ENCODE measurements at places on chromosomes 4 and X.

- DNase-seq: no peak
Measured at GRCh38 chr4:169246957-169247396, 23.8 kb downstream of the SH3RF1 start.

DNA sequence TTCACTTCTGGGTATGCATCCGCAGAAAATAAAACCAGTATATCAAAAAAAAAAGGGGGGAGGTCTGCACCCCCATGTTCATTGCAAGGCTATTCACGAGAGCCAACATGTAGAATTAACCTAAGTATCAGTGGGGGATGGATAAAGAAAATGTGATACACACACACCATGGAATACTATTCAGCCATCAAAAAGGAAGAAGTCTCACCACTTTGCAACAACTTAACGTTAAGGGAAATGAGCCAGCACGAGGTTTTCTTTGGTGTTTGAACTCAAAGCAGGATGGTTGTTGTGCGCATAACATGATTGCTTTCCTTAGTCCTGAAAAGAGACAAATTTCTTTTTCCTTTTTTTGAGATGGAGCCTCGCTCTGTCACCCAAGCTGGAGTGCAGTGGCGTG, 222.7 kb downstream of the SHOX start:
- DNase-seq: no peak

GRCh38 chr4:118920247-118920646, 31.6 kb downstream of the SYNPO2 start:
- no peak for DNase-seq

GRCh38 chr4:6134612-6135220, 65.6 kb downstream of the JAKMIP1 start:
- DNase-seq: no peak

GRCh38 chrX:47366041-47366722, 4.2 kb upstream of the ZNF157 start:
- no peak for DNase-seq

GRCh38 chr4:171650543-171650942, 162.7 kb upstream of the GALNTL6 start:
- no peak for DNase-seq

- DNase-seq: no peak
Measured at GRCh38 chr4:98148856-98149255, 5.6 kb upstream of the STPG2 start.

- no peak for DNase-seq
Measured at GRCh38 chr4:103050736-103051436, 25.7 kb downstream of the SLC9B2 start.

DNA sequence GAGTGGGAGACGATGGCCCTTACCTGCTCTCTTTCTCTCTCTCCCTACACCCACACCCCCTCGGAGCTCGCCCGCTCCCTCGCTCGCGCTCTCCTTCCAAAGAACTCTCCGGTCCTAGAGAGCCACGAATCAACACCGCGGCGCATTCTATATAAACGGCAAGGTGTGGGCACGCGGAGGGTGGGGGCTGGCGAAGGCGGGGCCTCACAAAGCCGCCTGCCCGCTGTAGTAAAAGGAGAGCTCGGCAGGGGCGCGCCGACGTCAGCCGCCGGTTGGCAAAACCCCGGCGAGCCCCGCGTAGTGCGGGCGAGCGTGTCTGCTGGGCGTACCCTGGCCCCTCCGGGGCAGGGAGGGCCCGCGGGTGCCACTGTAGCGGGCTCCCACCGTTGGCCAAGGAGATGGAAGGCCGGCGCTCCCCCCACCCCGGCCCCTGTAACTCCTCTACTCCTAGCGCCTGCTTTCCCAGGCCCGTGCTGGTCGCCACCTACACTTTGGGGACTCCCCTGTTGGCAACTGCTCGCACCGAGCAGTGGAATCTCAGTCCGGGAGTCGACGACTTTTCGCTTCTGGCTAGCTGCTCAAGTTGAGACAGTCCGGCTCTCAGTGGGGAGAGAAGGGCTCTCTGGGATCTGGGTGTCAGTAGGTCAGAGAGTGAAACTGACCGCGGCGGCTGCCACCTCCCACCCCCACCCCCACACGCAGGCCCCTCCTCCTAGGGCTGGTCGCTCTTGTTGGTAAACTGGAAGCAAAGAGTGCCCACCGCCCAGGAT, 325.5 kb upstream of the F9 start:
- DNase-seq: no peak

- DNase-seq: no peak
Measured at GRCh38 chrX:29792335-29792734, 423.0 kb upstream of the MAGEB2 start.

DNA sequence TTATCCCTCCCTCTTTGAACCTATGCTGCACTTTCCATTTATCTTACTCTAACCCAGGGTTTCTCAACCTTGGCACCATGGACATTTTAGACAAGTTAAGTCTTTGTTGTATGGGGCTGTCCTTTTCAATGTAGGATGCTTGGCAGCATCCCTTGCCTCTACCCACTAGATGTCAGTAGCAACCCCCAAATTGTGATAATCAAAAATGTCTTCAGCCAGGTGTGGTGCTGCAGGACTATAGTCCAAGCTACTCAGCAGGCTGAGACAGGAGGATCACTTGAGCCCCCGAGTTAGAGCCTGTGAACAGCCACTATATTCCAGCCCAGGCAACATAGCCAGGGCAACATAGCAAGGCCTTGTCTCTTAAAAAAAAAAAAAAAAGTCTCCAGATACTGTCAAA, 7.0 kb downstream of the LRCH2 start:
- no peak for DNase-seq

DNA sequence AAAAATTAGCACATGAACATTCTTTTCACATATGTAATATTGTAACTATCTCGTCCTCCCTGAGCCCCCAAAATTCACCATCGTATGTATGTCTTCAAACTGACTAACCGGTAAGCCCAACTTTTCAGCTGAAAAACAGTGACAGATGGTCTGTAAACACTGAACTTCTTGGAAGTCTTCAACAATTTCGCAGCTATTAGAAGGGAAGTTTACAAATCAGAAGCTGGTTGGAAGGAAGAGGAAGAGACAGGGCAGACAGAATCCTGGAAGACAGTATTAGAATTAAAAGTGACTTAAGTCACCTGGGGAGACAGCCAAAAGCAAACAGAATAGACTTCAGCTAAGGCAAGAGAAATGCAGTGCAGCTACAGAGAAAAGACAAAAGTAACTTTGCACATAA, 858.4 kb downstream of the ADGRL3 start:
- no peak for DNase-seq

DNA sequence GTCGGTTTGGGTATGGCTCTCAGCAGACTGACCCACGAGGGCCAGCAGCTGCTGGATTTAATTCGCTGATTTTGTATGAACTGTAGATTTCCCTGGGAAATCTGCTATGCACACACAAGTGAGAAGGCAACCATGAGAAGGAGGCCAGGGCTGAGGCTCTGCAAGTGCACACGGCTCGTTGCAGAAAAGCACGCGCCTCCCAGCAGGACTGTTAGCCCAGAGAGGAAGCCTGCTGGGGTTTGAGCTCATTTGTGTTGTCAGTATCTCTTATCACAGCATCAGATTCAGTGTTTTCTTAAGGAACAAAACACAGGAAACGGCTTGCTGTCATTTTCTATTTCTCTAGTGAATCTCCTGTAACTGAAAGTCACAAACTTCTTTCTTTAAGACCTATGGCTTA, 296.2 kb upstream of the FAT1 start:
- DNase-seq: no peak

GRCh38 chr4:55528491-55528890, 18.2 kb downstream of the CLOCK start:
- no peak for DNase-seq

GRCh38 chr4:166414431-166414830, 541.4 kb downstream of the TLL1 start:
- no peak for DNase-seq

- no peak for DNase-seq
Measured at GRCh38 chr4:159175085-159175988, 72.5 kb downstream of the RAPGEF2 start.

All from thoracic aorta (tissue), 2 donors.